ENCODE measurements at places on chromosomes 5 and 9.
A peak's percentile ranks its signal among the peaks of the same experiment; 100 is the strongest.

DNA sequence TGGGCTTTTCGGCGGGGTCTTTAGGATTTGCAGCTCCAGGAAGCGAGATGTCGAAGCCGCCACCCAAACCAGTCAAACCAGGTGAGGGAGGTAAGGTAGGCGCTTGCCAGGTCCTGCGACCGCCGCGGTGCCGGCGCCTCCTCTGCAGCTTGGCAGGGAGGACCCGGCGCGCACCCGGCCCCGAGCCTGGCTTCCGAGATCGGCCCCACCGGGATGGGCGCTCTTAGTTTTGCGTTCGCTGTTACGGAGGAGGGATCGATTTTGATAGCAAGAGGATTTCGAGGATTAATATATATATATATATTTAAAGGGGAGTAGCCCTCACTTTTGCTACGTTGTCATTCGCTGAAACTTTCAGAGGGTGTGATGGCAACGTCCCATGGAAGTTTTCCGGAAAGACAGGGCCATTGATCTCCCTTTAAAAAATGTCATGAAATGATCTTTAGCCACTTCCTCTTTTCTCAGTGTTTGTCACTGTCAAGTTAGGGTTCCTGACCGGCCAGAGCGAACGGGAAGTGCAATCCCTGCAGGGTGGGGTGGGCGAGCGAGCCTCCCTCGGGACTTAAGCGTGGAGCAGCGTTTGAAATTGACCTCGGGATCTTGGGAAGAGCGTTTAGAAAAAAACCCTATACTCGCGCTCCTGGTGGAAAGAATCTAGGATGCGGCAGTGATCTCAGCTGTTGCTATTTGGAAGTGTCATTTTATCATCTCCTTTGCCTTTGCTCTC is 495 bp downstream of the OSTF1 start:
- no peak for DNase-seq

DNA sequence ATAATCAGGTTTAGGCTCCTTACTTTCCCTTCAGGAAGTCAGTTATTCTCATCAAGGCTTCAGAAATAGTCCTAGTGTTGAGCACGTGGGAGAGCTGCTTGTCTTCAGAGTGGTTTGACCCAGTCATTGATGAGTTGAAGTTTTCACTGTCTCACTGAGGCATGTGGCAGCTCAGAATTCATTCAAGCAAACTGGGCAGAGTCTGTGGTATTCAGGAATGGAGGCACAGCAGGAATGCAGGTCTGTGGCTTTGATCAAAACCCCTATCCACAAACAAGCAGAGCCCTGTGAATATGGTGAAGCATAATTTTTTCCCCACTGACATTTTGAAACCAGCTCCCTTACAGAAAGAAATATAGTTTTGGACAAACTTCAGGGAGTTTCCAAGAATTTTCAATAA is 207.3 kb downstream of the CD180 start:
- no peak for DNase-seq

GRCh38 chr5:2378108-2378507 is 373.4 kb downstream of the IRX2 start:
- DNase-seq, result no peak

DNA sequence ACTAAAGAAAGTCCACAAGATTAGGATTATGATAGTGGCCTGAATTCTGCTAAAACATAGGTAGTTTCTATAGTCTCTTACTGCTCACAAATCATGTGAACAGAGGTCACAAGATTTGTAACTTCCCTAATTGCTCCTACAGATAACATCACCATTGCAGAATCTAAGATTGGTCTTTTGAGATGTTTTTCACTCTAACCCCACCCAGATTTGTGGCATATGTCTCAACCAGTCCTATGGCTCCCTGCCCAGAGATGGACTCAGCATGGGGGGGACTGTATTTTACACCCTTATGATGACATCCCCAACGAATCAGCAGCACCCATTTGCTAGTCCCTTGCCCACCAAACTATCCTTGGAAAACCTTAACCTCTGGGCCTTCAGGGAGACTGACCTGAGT is 1046.2 kb downstream of the CDH12 start:
- DNase-seq, result no peak

DNA sequence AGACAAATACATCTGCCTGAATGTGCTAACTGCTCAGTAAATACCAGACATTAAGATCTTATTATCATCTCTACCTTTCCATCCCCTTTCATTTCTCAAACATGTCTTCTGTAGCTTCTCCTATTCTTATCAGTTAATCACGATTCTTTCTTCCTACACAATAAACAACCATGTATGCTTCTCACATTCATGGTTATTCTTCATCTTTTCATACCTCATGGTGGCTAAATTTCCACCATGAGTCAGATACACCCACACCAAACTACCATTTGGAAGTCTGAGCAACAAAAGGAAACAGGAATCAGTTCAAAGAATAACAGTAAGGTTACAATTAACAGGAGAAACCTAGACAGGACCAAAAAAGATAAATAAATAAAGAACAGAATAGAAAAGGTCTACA is 7.7 kb downstream of the ZNF622 start:
- no peak for DNase-seq

DNA sequence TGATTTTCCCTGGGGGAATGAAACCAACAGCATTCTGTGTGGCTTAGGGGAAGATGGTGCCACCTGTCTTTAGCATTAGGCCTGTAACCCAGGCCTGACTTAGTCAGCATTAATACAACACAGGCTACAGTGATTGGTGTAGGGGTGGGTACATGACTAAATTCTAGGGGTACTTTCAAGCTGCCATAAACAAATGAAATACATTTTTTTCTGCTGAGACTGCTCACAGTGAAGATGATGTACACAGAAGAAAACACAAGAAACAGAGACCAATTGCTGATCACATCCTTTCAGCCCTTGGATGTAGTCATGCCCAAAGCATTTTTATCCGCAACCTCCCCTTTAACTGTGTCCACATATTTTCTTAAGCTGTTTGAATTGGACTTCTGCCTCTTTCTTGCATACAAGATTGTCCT is 527.2 kb downstream of the KCTD16 start:
- no peak for DNase-seq

DNA sequence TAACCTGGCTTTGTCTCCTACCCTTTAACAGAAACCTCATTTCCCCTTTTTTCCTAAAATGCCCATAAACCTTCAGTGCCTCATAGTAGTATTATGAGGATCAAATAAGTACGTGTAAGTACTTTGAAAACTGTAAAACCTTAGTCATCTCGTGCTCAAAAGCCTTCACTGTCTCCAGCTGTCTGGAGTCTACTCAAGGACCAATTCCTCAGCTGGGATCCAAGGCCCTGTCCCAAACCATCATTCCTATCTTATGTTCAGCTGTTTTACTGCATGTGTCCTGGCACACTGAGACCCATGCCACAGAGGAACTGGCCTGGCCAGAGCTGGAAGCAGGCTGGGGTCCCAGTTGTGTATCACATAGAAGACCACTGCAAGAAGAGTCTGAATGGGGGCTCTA is 15.9 kb downstream of the ADAMTSL1 start:
- DNase-seq, result no peak

DNA sequence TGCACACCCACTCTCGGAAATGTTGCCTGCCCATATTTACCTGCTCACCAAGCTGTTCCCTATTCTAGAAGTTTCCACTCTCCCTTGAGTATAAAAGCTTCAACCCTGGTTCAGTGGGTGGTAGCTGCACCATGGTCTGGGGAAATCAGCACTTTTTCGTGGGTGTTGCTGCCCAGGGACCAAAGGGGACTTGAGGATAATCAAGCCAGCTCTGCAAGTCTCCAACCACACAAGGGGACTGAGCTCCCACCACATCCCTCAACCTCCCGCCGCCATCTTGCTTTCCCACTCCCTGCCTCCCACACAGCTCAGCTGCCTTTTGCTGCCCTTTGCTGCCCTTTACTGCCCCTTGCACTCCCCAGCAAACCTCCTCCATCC is 210.0 kb downstream of the AUH start:
- DNase-seq, result no peak

GRCh38 chr9:130352081-130352480 is 86.5 kb downstream of the HMCN2 start:
- no peak for DNase-seq

GRCh38 chr9:126754436-126755316 is 50.2 kb upstream of the ZBTB43 start:
- no peak for DNase-seq

DNA sequence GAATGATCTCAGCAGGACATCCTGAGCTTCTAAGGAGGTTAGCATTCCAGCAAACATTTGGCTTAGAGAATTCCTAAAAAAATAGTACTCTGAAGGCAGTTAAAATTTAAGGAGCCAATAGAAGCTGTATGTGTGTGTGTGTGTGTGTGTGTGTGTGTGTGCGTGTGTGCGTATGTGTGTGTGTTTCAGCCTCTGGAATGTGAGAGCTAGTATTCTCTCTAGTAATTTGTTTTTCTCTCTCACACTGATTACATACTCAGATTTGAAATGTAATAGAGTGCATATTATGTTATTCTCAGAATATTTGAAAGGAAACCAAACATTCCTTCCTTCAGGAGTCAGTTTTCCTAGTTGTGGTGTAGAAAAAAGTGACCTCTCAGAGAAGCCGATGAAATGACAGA is 279.6 kb downstream of the TMEM38B start:
- DNase-seq, result no peak

DNA sequence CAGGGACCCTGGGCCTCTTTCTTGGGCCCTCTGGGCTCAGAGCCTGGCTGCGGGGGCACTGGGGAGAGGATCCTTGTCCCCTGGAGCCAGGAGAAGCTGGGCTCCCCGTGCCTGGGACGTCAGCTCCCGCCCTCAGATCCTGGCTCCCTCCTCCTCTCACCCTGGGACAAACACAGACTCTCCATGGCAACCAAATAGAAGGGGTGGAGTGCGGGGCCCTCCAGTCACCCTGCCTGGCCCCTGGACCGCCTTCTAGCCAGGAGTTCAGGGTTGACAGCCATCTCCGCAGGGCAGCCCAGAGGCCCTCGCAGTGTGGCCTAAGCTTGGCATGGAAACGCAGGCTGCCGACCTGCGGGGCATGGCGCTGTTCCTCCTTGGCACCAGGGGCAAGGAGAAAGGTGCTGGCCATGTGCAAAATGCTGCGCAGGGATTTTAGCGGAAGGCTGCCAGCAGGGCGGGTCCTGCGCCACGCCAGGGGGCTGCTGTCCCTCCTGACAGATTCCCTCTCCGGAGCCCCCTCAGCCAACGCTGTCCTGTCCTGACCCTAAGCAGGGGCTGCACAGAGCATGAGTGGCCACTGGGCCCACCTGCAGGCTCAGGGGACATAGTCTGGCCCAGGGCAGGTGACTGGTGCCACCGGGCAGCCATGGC is 1.0 kb downstream of the ZDHHC11 start:
- no peak for DNase-seq

DNA sequence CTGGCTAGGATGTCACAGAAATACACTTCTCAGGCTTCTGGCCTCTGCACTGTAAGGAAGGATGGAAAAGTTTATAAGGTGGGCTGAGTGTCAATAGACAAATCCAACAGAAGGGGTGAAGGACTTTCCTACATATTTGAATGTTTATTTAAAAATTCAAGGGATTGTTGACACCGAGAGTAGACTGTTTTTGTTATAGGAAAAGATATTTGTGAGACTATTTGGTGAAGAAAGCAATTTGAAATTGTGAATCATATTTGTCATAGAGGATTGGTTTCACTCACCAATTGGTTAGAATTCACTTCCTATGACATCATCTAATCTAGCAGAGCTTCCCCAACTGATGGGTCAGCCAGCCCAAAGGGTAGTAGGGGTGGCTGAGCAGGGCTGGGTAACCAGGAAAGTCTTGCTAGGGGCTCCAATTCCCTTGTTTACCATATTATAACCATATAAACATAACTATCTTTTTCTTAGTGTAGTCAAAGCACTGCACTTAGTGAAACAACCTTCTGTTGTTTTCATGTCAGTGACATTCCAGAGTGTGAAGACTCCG is 14.9 kb upstream of the MEGF10 start:
- DNase-seq, result no peak

DNA sequence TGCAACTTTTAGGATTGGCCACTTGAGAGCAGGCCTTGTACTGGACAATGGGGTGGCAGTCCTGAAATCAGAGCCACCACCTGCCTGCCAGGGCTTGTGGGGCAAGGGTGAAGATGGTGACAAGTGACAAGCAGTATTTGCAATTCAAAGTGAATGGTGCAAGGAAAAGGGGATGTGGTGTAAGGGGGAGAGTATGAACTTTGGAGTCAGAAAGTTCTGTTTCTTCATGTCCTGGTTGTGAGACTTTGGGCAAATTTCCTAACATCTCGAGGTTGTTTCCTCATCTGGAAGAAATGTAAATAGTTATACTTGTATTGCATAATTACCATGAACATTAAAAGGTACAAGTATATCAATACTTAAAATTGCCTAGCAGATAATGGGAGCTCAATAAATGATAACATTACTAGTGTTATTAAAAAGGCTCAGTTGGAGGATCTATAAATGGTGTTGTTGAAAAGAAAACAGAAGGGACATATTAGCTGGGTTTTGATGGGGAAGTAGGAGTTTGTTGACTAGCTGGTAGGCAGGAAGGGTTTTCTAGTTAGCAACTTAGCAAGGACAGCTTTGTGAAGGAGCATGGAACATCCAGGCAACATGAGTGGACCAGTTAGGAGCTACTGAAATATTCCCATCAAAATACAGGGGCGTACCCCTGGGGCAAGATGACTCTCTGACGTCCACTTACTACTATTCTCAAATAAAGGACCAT is 21.3 kb upstream of the MEGF9 start:
- no peak for DNase-seq

DNA sequence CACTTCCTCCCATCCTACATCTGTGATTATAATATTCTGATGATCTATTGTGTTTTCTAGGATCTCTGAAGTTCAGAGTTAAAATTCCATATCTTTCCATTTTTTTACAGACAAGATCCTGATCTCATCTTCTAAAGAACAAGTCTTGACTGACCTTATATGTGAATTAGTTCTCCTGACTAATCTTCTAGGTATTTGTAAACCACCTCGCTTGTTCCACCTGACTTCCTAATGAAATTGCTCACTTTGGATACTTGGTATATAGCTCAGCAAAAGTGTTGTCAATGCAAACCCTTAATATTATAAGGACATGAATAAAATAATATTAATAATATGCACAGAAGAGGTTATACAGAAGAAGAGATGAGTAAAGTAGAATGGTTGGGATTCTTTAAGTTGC is 68.2 kb upstream of the NR4A3 start:
- no peak for DNase-seq

DNA sequence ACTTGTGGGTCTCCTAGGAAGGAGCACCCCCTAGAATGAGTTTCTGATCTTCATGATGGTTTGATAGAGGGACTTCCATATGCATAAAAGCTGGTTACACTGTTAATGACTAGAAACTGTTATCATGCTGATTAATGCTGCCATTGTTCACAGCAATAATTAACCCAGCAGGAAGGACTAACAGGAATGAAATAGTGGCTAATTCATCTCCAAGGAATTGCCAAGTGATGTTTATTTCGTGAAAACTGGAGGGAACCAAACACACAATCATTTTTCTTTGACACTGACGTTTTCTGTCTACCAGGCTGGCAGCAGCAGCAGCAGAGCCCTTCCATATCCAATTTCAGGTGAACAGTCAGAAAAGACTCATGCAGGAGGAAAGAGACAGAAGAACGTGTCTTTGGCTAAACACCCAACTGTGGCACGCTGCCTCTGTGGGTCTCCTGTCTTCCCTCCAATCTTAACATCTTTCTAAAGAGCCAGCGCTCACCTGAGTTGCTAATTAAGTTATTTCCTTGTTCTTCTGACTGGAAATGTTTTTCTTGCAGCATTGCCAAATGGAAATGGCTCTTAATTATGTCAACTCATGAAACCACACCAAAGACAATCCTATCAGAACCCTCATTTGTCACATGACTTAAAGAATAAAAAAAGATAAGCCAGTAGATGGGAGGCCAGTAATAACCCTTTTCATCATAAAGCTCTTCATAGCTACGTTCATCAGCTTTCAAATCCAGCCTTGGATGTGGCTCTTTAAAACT is 181.5 kb downstream of the SLIT3 start:
- DNase-seq, result no peak

GRCh38 chr9:98132806-98133631 is 14.0 kb upstream of the TRIM14 start:
- peak; percentile 35 for DNase-seq

- no peak for DNase-seq
These were observed 148.2 kb upstream of the LRRTM2 start for GRCh38 chr5:139023286-139023685.
